ENCODE measurements at places on chromosomes 7 and 10.

GRCh38 chr10:93826355-93826754 is 67.4 kb upstream of the SLC35G1 start:
- no peak for DNase-seq

- DNase-seq, result no peak
Measured at GRCh38 chr10:116255886-116256751, 16.9 kb downstream of the GFRA1 start.

DNA sequence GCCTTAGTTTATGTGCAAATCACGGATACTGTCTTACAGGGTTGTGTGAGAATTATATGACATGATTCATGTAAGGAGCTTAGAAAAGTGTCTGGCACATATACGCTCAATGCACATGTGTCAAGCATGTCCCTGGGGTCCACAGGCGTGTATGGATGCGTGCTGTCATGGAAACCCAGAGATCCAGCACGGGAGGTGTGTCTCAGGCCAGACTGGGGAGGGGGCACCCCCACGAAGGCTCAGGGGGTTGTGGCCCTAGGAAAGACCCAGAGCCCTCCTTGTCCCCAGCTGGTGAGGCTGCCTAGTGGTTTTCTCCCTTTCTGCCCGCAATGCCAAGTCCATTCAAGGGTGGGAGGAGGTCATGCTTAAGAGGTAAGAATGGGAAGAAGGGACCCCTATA is 9.1 kb downstream of the BTBD16 start:
- no peak for DNase-seq

- DNase-seq, result no peak
Measured at GRCh38 chr7:14590206-14590605, 312.3 kb downstream of the DGKB start.

DNA sequence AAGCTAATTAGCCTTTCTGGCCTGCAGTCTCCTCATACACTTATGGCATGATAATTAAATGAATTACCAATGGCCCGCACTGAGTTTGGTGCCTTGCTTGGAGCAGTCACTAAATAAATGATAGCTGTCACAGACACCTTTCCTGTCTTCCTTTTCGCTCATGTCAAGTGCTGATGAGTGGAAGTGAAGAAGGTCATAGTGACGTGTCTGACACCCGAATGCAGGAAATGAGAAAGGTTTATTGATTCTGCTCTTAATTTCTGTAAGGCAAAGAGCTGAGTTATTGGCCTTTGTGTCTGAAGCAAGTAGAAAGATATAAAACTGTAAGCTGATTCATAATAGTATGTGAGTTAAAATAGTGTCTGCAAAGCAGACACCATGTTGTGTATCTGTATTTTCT is 13.2 kb upstream of the ESYT2 start:
- DNase-seq, result no peak

GRCh38 chr10:68272833-68273232 is 40.9 kb upstream of the ATOH7 start:
- no peak for DNase-seq

- no peak for DNase-seq
Measured at GRCh38 chr10:120606051-120606764, 149.2 kb downstream of the PLPP4 start.

GRCh38 chr7:21407796-21408480 is 19.9 kb upstream of the SP4 start:
- DNase-seq, result no peak

GRCh38 chr10:88835096-88835909 is 16.3 kb downstream of the ANKRD22 start:
- peak; percentile 17 for DNase-seq

DNA sequence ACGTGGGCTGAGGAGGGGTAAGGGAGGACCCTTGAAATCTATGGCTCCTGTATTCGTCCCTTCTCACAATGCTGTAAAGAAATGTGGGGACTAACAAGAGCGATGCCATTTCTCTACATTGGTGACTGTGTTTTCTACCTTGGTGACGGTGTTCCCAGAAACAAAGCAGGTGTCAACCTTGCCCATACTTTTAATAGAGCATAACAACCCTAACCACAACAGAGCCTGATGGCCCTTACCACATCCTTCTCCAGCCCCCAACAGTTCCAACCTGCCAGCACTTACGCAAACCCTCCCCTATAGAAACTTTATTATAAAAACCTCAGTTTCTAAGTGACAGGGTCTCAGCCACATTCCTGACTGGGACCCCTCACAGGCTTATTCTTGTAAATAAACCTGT is 28.2 kb upstream of the ADCYAP1R1 start:
- DNase-seq, result no peak

GRCh38 chr10:128364631-128365030 is 238.4 kb upstream of the MKI67 start:
- no peak for DNase-seq

DNA sequence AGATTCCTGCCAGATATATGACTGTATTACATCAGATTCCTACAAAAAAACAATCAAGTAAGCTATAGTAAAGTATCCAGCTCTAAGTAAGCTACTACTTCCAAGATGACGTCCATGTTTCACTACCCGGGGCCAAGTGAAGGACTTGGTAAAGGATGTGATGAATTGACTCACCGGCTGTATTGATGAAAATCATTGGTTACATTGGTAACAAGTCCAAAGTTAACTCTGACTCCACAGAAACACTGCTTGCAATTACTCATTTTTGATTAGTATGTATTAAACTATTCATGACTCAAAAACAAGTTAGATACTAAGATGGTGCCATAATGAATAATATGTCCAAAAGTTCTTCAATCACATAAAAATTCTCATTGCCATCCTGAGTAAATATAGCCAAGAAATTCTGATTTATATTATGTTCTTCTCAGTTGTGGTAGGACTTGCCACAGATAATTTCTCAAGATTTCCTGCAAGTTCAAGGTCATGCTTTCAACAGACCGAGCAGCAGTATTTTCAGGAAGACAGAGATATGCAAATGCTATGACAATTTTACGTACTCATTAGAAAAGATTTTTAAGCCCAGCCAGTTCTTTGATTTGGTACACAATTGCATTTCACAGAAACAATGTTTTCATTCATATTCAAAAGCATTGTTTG is 12.6 kb upstream of the DNAJC1 start:
- no peak for DNase-seq

DNA sequence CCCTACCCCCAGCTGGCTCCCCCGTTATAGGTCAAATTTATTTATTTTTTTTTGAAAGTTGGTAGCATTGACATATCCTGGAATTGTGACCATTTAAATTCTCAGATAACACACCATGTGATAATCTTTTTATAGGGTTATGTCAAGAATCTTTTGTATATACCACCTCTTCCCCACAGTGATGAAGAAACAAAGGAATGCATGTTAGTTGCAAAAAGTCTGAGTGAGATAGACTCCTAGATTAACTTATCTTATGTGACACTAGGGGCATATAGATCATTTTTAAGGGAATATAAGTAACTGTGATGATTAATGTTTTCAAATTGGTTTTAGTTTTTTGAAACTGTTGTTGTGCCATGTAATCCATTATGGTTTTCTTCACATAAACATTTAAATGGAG is 68.3 kb downstream of the MLLT10 start:
- no peak for DNase-seq

DNA sequence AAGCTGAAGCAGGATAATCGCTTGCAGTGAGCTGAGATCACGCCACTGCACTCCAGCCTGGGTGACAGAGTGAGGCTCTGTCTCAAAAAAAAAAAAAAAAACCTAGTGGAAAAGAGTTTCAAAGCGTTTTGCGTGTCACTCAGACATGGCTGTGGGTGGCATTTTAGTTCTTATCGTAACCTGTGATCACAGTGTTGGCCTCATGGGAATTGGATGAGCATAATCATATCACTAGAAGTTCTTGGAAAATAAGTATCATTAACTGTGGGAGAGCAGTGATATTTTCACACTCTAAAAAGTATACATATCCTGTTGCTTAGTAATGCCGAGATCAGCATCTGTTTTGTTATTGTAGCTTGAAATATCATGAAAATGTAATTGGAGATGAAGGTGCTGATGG is 92.6 kb downstream of the CREM start:
- no peak for DNase-seq

DNA sequence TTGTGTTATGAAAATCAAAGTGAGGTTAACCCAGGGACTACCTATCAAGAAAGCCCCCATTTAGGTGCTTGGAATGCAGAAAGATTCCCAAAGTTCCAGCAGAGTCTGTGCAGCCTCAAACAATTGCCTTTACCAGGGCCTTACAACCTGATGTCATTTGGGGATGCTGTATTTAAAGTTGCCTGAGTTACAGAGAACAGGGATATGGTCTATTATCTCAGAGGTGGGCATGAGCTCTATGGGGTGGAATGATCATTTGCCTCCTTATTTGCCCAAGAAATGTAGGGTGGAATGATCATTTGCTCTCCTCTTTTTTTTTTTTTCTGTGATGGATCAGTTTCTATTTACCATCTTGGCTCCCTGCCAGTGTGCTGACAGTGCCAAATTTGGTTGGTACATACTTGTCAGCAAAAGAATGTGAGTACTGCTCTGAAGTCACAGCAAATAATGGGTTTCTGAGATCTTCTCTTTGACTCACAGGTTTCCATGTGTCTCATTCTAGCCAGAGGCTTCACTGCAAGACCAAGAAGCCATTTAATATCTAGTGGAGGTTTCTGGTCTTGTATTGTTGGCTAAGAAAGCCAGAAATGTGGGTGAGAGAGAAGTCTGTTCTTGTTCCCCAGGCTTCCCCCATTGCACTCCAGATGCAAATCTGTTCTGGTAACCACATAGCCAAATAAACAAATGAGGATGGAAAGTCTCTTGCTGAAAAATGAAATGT is 45.5 kb upstream of the ZNRF2 start:
- DNase-seq, result no peak

GRCh38 chr10:128065881-128066534 is 60.2 kb downstream of the MKI67 start:
- no peak for DNase-seq

DNA sequence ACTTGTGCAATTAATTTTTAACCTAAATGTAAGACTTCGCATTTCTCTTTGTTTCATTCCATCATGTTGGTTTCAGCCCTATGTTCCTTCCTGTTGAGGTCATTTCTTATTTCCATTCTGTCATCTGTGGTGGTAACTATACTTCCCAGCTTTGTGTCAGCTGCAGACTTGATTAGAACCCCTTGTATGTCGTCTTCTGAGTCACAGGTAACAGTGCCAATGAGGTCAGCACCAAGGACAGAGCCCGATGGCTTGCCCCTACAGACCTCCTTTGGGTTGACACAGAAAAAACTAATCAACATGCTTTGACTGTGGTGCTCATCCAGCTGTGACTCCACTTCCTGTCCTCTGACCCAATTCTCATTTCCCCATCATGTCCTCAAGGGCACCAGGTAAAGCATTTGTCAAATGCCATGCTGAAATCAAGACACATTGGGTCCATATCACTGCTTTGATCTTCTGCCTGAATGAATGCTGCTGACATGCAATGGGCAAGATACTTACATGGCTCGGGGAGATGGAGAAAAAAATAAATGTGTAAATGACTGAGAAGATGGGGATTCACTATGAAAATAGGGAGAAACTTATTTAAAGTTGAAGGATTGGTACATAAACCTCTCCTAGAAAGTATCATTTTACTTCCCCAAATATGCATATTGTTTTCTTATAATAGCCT is 25.6 kb upstream of the CRTAC1 start:
- DNase-seq, result no peak

DNA sequence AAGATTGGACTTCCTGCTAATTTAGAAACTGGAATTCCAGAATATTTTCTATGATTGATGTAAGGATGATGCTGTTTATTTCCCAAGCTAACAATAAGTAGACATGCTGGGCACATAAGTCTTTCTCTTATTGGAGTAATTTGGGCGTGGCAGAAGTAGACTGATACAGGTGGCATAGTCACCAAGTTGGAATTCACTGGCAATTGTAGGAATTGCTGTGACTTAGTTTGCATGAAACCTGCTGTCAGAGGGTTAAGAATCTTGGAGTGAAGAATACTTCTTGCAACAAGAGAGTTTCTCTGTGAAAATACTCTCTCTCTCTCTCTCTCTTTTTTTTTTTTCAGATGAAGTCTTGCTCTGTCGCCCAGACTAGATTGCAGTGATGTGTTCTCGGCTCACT is 569.7 kb downstream of the REEP3 start:
- DNase-seq, result no peak

DNA sequence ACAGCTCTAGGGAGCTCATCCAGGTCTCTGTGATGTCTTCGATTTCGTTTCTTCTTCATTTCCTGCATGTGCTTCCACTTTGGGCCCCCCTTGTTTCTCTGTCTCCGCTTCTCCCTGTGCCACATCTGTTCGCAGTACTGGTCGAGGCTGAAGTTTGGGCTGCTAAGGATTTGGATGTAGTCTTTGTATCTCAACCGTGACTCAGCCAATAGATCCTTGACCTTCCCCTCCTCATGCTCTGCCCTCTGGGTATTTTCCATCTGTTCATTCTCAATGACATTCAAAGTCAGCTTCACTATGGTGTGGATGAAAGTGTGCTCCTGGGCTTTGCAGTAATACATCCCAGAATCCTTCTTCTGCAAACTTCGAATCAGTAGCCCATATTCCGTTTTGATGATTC is 187.4 kb downstream of the SEMA3D start:
- DNase-seq, result no peak

- no peak for DNase-seq
Measured at GRCh38 chr10:123203393-123204126, 49.4 kb downstream of the BUB3 start.

- DNase-seq, result no peak
Measured at GRCh38 chr7:116172353-116172752, 38.0 kb upstream of the TES start.

- no peak for DNase-seq
Measured at GRCh38 chr7:33578881-33579672, 326.3 kb upstream of the BMPER start.

GRCh38 chr10:86402283-86402941 is 35.8 kb upstream of the GRID1 start:
- no peak for DNase-seq

DNA sequence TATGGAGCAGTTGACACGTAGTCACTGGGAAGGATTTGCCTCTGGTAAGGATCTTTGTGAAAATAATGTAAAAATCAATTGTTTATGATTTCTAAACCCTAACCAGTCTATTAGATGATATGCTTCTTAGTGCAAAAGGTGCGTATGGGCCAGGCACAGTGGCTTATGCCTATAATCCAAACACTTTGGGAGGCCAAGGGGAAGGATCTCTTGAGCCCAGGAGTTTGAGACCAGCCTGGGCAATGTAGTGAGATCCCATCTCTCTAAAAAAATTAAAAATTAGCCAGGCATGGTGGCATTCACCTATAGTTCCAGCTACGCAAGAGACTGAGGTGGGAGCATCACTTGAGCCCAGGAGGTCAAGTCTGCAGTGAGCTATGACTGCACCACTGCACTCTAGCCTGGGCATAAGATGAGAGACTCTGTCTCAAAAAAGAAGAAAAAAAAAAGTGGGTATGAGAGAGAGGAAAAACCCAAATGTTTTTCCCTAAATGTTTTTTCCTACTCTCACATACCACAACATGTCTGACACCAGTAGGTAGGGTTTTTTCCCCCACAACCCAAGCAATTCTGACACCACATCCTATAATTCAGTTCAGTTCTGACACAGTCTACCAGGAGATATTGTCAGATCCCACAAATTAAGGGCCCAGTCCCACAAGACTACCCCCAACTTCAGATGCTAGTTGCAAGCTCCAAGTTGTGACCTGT is 36.5 kb downstream of the DNAJC9 start:
- DNase-seq, result no peak

GRCh38 chr10:62005687-62006086 is 104.2 kb downstream of the ARID5B start:
- no peak for DNase-seq
